ENCODE measurements at places on chromosomes 7 and 10.

- DNase-seq: no peak
Measured at GRCh38 chr7:57199252-57199651, 67.0 kb upstream of the ZNF479 start.

DNA sequence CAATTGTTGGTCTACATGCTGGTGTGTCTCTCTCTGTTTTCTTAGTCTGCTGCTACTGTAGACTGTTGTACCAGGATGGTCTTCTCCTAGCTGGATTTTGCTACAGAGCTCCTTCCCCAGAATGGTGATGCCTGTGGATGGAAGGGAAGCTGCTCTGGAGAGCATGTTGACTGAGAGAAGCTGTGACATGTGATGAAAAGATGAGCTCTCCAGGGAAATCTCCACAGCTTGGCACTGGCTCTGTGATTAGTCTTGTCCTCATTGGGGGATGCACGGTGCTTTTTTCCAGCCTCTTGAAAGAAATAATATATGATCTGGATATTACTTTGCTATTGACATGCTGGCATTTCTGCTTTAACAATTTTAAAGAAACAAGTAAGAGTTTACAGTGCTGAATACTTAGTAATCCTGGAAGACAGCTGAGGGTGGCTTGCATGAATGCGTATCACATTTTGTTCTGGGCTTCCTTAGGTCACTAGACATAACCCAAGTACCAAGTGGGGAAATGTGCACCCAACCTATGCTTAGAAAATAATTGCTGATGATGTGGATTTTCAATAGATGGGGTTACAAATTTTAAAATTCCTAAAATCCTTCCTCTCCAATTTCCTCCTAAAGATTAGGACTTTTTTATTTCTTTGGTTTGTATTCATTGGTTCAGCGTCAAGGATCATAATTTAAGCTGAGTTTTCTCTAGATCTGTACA lies 849.7 kb downstream of the KCNMA1 start:
- no peak for DNase-seq

DNA sequence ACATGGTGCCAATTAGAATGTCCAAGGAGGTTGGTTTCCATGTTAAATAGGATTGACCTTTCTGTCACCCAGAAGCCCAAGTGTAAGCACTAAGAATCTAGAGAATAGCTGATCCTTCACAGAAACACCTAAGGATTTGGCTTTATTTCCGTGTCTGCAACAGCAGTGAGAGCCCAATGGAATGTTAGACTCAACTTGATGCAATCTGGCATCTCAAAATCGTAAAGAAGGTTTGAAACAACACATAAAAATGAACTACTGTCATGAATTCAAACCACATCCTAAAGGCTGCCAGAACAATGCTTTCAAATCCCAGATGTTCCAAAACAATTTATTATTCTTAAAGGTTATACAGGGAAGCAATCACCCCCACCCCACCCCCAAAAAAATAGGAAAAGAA lies 18.6 kb downstream of the PPP1R3C start:
- no peak for DNase-seq

DNA sequence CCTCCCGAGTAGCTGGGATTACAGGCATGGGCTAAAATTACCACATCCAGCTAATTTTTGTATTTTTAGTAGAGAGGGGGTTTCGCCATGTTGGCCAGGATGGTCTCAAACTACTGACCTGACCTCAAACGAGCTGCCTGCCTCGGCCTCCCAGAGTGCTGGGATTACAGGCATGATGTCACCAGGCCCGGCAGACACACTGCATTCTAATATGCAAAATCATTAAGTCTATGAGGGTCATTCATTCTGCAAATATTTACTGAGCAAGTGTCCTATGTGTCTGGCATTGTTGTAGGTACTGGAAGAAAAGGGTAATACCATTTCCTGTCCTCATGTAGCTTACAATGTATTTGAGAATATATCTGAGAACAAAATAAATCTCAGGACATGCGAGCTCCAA lies 2.7 kb downstream of the PUS7 start:
- no peak for DNase-seq

- no peak for DNase-seq
Measured at GRCh38 chr10:97180363-97180755, 5.4 kb downstream of the SLIT1 start.

Measured in H7 (cell line).